ENCODE measurements at places on chromosomes 6 and 20.

DNA sequence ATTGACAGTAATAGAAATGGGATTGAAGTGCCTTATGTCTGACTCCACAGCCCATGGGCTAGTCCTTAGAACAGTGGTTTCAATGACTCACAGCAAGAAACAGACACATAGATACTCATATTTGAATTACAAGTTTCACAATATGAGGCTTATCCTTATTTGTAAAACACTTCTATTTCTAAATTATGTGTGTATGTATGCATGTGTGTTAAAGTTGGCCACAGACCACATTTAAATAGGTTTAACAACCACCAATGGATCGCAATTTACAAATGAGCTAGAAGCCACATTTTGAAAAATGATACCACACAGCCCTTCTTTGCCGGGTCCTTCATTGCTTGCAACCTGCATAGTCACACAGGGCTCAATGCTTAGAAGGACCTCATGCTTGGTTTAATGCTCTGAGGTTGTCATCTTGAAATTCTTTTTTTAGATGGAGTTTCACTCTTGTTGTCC is 157.8 kb upstream of the PREP start:
- no peak for DNase-seq

DNA sequence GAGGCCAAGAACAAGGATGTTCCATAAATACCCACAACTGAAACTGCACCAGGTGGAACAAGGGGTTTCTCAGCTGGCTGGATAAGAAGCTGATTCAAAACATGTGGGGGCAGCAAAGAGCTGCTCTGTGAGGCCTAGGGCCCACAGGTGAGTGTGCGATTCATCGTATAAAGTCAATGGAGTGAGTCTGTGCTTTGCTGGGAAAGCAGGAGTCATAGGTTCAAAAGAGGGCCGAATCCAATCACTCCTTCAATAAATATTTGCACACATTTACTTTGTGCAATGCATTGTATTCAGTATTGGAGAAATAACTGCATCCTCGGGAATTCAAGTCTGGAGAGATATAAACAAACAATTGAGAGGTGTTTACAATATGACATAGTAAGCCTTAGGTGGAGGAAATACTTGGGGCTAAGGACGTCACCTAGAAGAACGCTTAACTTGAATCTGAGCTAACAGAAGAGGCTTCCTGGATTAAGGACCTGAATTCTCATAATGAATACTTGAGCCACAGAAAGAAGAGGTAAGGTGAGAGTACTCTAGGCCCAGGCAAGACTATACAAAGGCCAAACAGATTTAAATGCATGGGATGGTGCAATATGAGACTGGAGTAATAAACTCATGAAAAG is 83.7 kb upstream of the TMEM30A start:
- DNase-seq: no peak

DNA sequence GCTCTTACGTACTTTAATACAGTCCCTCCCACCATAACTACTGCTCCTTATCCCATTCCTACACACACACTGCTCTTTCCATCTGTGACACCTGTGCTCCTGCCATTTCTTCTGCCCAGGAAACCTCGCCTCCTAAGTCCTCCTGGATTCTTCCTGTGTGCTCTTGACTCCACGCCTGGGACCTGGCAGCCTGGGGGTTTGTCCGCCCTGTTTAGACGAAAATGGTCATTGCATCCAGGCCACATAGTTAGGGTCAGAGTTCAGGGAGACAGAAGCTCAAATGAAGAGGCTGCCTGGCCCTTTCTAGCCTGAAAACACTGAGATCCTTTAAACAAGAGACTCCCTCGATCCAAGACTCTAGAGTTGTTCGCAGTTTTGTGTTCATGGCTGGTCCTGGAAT is 17.4 kb upstream of the CTNNBL1 start:
- DNase-seq: no peak

DNA sequence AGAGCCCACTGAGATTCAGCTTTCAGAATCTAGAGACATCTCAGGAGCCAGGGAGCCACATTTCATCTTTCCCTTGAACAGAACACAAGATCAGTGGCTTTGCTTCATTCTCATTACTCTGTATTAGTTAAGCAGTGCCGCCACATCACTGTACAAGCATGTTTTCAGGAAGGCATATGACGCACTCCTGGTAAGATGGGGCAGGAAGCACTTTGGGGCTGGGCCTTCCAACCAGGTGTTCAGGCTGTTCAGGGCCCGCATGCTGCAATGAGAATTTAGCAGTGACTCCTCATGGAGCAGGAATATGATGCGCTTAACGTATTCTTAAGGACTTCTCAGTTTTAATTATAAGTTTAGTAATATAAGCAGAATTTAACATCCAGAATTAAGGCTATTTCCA is 29.7 kb upstream of the GNRH2 start:
- DNase-seq: no peak

- no peak for DNase-seq
Measured at GRCh38 chr20:44109951-44110361, 77.0 kb downstream of the JPH2 start.

Data from CD4-positive, alpha-beta T cell treated with Interleukin-10 for 1 hour (primary cell).